ENCODE measurements at places on chromosomes 1 and 21.

DNA sequence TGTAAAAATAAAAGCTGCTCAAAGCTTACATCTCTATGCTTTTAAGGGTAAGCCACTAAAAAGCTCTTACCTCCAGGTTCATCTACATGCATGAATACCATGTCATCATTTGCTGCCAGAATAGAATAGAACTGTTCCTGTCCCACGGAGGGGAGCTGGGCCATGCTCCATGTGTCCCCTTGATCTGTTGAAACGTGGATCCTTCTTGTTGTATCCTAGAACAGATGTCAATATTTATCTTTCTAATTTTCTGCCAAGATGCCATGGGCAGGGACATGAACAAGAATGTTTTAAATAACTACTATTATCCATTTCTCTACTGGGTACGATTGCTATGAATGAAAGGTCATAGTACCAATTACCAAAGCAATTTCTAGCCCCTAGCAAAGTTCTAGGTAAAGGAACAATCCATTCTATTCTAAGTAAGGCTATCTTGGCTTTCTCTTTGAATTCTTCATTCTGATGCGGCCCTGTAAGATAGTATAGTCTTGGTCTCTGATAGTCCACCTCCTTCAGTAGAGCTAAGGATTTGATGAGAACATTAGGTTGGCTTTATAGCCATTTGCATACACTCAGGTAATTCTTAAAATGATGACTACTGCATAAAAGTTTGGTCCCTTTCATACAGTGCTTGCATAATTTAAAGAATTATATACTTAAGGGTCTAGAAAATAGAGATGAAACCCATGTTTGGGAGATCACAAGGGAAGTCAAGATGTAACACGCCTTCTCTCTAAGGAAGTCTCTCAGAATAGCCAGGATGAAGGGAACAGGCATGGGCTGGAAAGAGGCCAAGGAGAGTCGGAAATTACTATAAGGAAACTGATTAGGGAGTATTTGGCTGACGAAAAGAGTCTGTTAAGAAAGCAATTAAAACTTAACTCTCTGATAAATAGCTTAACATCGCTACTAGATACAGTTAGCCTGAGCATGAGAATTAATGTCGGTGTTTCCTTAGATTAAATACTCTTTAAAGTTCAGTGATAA lies 35.4 kb upstream of the MYBPHL start:
- DNase-seq: no peak

DNA sequence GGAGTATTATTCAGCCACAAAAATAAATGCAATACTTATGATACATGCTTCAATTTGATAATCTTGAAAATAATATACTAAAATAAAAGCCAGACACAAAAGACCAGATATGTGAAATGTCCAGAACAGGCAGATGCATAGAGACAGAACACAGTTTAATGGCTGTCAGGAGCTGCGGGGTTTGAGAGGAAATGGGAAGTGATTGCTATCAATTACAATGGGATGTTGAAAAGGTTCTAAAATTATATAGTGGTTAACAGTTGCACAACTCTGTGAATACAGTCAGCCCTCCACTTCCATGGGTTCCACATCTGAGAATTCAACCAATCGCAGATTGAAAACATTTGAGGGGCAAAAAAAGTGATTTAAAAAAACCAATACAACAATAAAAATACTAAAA lies 54.0 kb downstream of the LTN1 start:
- no peak for DNase-seq

GRCh38 chr1:26097696-26098095 lies 13.9 kb upstream of the PDIK1L start:
- DNase-seq: no peak

DNA sequence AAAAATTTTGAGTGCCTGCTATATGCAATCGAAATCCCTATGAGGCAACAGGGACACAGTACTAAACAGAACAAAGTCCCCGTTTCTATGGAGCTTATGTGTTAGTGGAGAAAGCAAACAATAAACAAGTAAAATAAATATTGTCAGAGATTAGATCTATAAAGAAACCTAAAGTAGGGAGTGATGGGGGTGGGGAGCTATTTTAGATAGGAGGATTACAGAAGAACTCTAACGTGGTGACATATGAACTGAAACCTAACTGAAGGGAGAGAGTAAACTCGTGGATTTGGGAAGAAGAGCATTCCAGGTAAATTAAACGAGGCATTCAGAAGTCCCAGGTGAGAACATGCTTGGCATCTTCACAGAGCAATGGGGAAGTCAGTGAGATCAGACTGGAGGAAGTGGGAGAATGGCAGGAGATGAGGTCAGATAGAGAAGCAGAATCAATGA lies 154.5 kb downstream of the DENND1B start:
- no peak for DNase-seq

- DNase-seq: no peak
Measured at GRCh38 chr1:172324761-172325160, 95.7 kb upstream of the C1orf105 start.

- no peak for DNase-seq
Measured at GRCh38 chr1:76587212-76587611, 280.1 kb upstream of the ST6GALNAC5 start.

DNA sequence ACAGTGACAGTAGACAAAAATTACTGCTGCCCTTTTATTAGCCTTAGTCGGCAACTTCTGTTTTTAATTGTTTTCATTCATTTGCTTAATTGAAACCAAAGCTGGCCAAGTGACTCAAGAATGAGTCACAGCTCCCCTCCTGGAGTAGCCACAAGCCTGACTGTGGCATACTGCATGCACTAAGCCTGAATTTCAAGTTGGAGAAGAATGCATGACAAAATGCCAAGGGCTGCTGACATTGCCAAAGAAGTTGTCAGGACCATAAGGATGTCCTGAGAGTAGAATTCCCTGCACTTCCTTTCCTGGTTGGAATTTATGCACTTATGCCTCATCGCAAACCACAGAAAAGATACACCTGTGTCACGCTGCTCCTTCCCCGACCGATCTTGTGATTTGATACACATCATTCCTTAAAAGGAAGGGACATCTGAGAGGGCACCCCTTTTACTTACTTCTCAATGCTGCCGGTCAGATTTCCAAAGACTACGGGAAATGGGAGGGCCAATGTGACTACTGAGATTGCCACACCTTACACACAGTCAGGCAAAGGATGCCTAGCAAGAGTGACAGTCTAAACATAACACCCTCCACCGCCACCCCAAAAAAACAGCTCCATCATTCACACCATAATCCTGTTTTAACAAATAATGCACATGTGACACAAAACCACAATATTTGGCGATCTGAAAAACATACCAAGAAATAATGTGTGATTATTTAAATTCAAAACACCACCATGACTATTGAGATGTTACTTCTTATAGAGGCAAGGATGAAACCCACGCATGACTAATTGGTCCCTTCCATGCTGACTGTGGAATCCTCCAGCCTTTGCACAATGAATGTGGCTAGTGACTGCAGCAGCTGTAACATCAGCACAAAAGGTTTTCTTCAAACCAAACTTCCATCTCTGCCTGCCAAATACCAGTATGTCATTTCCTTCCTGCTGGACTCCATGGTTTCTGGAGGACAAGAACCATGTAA lies 28.2 kb downstream of the VAV3 start:
- peak; percentile 98 for DNase-seq

DNA sequence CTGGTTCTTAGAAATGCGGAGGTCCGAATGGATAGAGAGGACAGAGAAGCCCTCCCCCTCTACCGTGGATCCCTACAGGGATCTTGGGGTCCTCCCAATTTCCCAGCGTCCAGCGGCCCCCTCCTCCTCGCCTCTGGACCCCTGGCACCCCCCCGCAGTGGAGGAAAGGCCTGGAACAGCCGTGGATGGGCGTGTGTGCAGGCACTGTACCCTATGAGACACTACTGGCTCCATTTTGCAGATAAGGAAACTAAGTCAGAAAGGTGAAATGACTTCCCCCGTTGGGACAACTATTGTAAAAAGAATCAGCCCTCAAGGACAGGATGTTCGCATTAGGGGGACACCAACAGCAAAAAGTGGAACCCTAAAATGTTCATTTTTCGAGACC lies 931 bp upstream of the CLSTN1 start:
- no peak for DNase-seq

DNA sequence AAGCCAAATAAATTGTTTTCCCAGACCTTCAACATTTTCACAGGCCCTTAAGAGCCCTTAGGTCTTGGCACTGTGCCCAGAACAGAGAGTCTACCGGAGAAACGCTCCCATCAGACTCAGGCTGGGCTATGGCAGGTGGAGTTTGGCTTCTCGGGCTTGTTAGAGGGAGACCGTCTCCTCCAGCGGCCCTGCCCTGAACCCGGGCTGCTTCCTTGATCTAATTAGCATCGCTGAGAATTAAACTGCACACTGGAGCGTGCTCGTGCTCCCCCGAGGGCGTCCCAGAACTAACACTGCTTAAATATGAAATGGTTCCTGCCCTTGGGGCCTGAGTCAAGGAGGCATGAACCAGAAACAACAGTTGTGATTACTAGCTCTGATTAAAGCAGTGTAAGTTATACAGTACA lies 634.4 kb downstream of the MATN1 start:
- no peak for DNase-seq

- peak; percentile 26 for DNase-seq
Measured at GRCh38 chr1:158290321-158290844, 660 bp downstream of the CD1C start.

DNA sequence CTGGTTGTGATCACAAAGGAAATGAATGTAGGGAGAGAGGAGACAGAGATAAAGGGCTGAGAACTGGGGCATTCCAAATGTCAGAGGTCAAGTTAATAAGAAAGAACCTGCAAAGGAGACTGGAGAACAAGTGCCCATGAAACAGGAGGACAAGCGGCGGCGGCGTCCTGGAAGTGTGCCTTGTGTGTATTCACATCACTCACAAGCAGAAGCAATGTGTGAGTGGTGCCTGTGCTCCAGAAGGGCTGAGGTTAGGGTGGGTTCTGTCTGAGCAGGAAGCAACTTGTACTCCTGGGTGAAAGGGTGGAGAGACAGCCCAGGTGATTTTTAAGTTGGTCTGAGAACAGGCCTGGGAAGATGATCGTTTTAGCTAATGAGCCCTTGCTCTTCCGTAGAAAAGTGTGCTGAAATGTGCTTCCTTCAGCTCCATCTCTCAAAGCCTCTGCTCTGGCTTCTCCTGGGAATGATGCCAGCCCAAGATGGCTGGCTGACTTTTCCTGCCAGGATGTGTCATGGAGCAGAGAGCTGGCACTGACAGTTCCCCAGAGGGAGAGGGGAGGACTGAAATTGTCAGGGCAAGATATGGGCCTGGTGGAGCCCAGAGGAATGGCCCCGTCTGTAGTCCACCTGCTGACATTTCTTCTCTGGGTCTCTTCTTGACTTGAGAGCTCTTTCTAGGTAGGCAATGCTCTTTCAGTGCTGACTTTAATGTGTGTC lies 25.1 kb upstream of the PLEKHA6 start:
- DNase-seq: no peak

- DNase-seq: peak; percentile 83
Measured at GRCh38 chr1:212488436-212489283, 55.9 kb downstream of the NENF start.

DNA sequence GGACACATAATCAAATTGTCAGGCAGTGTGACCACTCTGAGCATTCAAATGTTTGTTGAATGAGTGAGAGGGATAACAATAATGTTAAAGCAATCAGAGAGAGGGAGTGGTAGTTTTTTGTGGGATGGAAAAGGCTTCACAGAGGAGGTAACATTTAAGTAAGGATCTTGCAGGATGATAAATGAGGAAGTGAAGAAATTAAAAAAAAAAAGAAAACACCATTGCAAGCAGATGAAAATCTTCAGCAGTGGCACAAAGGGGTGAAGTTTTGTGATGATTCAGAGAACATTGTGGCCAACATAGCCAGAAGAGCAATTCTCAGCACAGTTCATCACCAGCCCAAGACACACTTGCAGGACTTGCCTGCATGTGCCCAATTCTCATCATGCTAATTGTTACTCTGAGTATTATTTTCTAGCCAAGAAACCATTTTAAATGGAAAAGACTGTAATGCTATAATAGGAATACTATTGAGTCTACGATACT lies 35.0 kb downstream of the OVGP1 start:
- DNase-seq: peak; percentile 24

DNA sequence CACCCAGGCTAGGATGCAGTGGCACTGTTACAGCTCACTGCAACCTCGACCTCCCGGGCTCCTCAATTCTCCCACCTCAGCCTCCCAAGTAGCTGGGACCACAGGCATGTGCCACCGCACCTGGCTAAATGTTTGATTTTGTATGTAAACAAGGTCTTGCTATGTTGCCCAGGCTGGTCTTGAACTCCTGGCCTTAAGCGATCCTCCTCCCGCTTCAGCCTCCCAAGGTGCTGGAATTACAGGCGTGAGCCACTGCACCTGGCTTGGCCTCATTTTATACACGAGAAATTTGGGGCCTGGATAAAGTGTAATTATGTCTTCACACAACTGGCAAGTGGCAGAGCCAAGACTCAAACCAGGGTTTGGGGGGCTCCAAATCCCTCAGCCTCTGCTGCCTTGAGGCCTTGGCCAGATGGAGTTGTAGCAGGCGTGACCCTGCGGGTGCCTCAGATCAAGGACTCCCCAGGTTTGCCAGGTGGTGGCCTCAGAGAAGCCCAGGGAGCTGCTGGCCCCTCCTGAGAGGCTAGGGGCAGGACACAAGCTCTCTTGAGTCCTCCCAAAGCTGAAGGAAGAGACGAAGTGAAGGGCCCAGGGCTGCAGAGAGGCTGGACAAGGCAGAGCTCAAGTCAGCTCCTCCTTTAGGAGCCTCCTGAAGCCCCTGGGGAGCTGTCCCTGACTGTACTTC lies 61.7 kb downstream of the MDM4 start:
- DNase-seq: no peak

GRCh38 chr1:116666187-116667077 lies 1.1 kb downstream of the IGSF3 start:
- peak; percentile 40 for DNase-seq

DNA sequence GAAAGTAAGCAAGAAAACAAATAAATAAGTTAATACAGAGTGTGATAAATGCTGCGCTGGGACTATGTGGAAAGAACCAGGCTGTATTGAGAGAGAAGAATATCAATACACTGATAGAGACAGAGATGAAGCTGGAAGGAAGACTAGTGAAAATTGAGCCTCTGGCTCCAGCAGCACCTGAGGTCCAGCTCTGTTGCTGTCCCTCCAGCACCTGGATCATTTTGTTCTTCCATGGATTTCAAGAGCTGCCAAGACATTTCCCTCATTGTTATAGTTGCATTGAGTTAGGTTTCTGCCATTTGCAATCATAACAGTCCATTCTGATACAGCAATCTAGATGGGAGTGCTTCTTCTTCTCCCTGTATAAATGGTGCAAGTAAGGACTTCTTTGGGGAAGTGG lies 242.7 kb upstream of the FGGY start:
- no peak for DNase-seq

DNA sequence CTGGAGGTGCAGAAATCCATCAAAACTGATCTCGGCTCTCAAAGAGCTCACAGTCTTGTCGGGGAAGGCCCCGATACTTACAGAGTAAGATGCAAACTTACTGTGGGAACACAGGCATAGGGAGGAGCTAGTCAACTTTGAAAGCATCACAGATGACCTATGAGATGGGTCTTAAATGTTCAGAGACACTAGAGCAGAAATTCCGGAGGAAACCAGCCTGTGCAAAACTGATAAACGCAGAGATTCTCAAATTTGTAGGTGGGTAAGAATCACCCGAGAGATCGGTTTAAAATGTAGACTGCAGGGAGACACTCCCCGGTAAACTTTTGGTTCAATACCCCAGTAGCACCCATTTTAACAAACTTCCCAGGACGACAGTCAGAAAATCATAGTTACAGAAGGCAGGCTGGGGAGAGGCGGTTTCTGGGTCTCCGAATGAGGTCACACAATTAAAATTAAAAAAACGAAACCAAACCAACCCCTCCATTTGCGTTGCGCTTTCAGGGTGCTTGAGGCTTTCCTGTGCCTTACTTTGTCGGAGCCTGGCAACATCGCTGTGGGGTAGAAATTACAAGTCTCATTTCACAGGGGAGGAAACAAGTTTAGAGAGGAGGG lies 755 bp upstream of the THRAP3 start:
- DNase-seq: peak; percentile 51

GRCh38 chr1:29679828-29680558 lies 443.7 kb downstream of the PTPRU start:
- DNase-seq: no peak
